Activated CD4-positive, alpha-beta T cell treated with anti-CD3 and anti-CD28 coated beads, Interleukin-2, amount 50 U/mL, for 1 hour (primary cell): ENCODE measurements at places on chromosomes 5 and 9.

DNA sequence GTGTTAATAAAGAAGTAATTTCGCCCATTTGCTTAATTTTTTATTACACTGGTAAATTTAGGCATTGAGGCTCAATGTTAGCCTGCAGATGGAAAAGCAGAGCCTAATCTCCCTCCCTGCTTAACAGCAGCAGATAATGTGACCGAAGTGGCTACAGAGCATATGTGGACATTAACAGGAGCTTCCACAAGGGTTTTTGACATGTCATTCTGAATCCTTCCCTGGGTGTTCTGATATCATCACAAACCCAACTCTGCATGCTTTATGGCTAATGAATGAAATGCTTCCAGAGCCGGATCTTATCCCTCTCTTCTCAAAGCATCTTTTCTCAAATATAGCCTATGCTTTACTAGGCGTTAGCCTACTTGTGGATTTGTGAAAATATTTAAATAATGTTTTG lies 208.6 kb downstream of the CAAP1 start:
- no peak for DNase-seq

DNA sequence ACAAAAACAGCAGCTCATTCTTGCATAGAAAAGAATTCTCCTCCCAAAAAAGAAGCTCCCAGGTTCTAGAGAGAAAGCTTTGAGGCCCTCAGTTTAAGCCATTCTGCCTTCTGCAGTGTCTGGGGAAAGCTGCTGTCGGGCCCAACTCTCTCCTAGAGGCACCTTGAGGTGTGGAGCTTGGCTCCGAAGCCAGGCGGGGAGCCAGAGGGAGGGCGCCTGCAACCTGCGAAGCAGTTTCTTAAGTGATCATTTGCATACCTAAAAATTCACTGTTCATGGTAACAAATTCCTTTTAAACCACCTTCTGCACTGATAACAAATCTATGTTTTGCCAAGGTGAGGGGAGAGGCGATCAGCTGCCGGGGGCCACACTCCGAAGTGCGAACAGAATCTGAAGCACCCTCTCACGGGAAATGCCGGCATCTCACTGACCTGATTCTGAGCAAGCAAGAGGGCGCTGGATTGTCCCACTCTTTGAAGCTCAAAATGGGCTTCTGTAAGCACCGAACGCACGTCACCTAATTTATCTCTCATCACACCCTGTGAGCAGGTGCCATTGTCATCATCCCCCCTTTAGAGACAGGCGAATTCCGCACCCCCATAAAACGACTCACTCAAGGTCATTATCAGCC lies 86.1 kb downstream of the GTF3C4 start:
- DNase-seq: no peak

DNA sequence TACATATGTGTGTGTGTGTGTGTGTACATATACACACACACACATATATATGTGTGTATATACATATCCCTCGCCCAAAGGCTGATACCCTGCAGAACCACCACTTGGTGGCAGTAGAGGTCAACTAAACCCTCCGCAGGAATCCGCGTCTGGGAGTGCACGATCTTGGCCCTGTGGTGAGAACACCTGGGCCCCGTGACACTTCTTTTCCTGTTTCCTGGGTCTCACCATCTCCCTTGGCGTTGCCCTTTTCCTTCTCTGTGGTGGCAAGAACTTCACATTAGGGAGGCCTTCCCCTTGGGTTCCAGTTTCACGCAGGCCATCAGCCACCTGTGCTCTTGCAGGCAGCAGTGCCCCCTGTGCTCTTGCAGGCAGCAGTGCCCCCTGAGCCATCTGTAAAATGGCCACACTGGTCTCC lies 8.2 kb downstream of the IL9 start:
- DNase-seq: peak; percentile 52

- DNase-seq: no peak
Observed at GRCh38 chr9:122218071-122218934, 10.5 kb downstream of the LHX6 start.

DNA sequence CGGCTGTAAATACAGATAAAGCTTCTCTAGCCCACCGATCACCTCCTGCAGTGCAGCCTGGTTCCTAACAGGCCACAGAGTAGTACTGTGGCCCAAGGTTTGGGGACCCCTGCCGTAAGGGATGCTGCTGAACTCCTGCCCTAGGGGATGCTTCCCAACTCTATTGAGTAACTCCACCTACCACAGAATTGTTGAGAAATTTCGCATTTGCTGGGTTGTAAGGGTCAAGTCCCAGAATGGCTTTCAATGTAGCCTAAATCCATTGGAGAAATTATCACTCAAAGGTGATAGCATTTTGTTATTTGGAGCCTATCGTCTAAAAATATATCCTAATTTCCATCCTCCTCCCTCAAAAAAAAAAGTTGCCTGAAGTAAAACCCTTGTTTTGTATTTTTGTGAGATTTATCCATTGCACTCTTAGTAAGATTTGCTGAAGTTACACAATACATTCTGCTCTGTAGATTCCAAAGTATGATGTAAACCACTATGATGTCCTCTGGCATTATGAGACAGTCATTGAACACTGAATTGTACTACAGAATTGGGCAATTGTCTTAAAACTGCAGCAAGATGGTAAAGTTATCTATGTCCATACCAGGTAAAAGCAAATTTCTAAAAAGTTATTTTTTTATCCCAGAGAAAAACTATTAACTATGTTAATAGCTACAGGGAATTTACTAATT lies 14.0 kb downstream of the ACTBL2 start:
- DNase-seq: no peak

DNA sequence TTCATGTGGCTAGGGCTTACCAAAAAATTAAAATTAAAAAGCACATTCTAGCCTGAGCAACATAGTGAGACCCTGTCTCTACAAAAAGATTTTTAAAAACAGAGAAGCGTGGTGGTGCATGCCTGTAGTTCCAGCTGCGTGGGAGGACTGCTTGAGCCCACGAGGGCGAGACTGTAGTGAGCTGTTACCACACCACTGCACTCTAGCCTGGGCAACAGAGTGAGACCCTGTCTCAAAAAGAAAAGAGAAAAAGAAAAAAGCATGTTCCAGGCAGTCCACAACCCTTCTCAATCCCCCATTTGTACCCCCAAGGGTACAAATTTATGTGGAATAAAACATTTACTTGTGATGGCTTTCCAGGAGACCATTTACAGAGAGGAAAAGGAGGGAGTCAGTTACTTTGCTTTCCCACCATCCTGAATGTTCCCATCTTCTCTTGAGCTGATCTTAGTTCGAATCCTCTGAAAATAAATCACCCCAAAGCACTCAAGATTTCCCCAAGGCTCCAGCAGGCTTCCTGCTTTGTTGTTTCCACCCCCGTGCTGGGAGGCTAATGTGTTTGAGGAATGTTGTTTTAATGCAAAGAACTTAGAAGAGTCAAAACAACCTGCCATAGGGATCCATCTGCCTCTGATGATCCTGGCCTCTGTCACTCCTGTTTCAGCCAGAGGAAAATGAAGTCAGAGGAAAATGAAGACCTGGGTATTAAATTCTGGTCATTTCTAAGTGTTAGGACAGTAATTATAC lies 384.7 kb downstream of the BNC2 start:
- no peak for DNase-seq

GRCh38 chr5:158275511-158275910 lies 416.6 kb upstream of the CLINT1 start:
- no peak for DNase-seq

DNA sequence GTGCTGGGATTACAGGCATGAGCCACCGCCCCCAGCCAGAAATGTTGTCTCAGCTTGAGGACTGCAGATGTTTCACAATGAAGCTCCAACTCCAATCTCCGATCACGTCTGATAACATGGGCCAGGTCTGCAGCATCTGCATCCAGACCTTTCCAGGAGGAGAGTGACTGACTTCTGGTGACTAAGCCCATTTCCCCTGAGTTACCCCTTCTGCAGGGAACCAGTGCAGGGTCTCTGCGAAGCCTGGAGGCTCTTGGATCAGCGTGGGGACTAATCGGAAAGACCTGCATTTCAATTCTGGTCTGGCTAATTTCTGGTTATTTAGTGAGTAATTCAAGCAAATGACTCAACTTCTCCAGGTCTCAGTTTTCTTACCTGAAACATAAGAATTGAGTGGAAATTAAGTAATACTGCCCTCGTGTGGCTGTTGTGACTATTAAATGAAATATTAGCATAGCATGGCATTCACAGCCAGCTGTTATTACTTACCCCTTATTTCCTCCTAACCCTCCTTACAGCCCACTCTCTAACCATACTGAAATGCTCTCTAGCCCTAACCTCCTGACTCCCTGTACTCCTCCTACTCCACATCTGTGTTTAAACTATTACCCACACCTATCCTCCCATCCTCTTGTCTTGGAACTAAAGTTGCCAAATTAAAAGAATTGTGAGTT lies 2.2 kb upstream of the GNPDA1 start:
- DNase-seq: peak; percentile 25

- DNase-seq: no peak
Observed at GRCh38 chr9:99294850-99295461, 72.9 kb downstream of the SEC61B start.

- no peak for DNase-seq
Observed at GRCh38 chr5:114789773-114790402, 379.8 kb downstream of the TRIM36 start.

DNA sequence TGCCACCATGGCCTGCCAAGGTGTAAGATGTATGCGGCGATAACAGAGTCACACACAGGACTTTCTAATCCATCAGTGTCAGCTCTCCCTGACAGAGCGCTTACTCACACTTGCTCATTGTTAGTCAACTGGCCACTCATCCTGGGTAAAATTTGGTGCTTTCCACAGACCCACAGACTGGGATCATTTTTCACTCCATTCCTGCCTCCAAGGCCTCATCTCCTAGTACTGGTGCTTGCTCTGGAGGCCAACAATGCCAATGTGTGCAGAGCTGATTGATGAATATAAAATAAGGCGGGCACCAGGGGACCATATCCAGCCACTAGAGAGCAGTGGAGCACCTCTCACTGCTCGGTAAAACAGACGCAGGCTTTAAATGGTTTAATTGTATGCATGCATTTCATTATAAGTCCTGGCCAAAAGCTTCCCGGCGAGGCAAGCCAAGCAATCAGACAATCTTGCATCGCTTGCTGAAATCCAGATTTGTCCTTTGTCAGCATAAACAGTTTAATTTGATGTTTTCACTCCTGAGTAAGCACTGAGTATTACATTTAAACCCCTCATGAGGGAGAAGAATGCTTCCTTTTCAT lies 22.3 kb downstream of the PSMB7 start:
- DNase-seq: no peak

GRCh38 chr9:76516350-76516749 lies 57.4 kb downstream of the GCNT1 start:
- no peak for DNase-seq
